Epithelial cell of proximal tubule (primary cell): ENCODE measurements at places on chromosomes 3 and 15. TPM values are rescaled to one million over a fixed set of nuclear protein-coding genes. Genes with fewer than 3 reads are reported as not detected.

RAB5A gene
- 46.0 and 48.8 TPM in 2 replicates for total RNA-seq

RTP3 gene
- not detected in 2 replicates for total RNA-seq

TERC gene
- total RNA-seq = 196 and 307 TPM in 2 replicates

AGBL1 gene
- total RNA-seq = not detected in 2 replicates

FAM3D gene
- not detected in 2 replicates for total RNA-seq

CAND2 gene
- total RNA-seq = 5.9 and 6.1 TPM in 2 replicates

SNURF gene
- 0.63 and 4.6 TPM in 2 replicates for total RNA-seq

NUSAP1 gene
- total RNA-seq = 113 and 124 TPM in 2 replicates

AP3S2 gene
- total RNA-seq = 22.7 and 30.5 TPM in 2 replicates

POPDC2 gene
- 0.06 and 0.51 TPM in 2 replicates for total RNA-seq

PXK gene
- total RNA-seq = 10.1 and 12.4 TPM in 2 replicates

PIGZ gene
- 0.36 and 0.63 TPM in 2 replicates for total RNA-seq

FBLN2 gene
- total RNA-seq = 0.94 and 1.1 TPM in 2 replicates

CCRL2 gene
- not detected in 2 replicates for total RNA-seq

DNA sequence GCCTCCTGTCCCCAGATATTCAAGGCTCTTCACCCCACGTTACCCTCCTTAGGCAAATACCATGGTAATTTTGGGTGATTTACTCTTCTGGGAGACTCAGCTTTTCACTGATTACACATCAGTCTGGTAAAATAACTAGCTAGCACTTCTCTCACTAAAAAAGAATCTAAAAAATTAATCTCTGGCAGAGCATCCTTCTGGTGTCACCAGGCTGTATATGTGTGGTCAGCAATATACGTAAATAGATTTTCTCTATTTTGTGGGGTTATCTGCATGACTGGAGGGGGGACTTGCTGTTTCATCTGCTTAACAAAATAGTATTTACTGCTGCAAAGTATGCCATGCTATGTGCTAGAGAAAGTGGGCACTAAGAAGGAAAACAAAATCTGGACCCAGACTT is 45.1 kb downstream of the LRRC28 start:
- DNase-seq = no peak

- no peak for DNase-seq
These were observed 666.7 kb upstream of the CADM2 start for GRCh38 chr3:84292128-84292527.

DNA sequence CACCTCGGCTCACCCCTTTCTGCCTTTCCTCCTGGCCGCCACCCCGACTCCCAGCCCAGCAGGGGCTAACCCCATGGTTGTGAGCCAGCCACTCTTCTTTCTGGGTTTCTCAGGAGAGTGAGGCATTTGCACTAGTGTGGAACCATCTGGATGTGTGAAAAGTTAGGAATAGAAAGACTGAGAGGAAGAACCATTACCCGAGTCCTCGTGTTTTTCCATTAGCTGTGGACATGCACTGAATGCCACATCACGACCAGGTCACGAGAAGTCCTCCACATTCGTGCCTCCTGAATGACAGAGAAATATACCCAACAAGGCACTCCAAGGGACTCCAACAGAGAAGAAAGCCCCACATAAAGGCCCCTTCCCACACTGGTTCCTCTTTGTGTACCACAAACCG is 18.0 kb upstream of the RAD18 start:
- no peak for DNase-seq

DNA sequence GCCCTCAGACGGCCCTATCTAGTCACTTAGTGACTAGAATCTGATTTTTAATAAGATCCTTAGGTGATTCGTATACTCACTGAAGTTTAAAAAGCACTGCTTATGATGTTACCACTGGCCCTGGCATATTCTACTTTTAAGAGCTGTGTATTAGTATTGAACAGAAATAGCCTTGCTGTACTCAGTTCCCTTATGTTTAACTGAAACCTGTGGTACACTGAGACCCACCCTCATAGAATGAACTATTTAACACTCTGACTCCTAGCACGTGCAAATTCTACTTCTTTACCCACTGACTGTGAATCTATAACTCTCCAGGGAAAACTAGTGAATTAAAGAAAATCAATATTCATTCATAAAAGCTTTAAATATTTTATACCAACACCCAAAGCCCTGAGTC is 108.9 kb downstream of the CCNL1 start:
- DNase-seq = no peak

- DNase-seq = no peak
These were observed 224.0 kb downstream of the CHL1 start for GRCh38 chr3:420584-420983.

- no peak for DNase-seq
These were observed 12.6 kb downstream of the TM6SF1 start for GRCh38 chr15:83119968-83120581.

DNA sequence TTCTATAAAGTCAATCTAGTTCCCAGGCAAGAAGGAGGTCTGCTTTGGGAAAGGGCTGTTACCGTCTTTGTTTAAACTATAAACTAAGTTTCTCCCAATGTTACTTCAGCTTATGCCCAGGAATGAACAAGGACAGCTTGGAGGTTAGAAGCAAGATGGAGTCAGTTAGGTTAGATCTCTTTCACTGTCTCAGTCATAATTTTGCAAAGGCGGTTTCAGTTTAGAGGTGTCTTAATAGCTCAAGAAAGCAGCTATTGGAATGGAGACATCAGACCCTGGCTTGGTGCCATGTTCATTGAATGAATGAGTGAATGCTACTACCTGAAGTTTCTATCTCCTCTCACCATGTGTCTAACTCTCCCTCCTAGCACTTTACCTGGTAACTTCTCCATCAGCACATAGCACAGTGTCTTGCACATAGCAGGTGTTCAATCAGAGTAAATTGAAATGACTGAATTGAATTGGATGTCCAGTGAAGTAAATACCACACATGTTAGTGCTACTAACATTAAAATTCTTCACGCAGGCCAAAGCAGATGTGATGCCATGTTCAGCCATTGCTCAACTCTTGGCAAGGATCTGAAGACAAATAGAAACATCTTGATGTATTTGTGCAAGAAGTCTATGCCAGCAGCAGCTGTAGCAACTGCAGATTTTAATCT is 28.2 kb downstream of the CLEC3B start:
- DNase-seq = peak; percentile 49

DNA sequence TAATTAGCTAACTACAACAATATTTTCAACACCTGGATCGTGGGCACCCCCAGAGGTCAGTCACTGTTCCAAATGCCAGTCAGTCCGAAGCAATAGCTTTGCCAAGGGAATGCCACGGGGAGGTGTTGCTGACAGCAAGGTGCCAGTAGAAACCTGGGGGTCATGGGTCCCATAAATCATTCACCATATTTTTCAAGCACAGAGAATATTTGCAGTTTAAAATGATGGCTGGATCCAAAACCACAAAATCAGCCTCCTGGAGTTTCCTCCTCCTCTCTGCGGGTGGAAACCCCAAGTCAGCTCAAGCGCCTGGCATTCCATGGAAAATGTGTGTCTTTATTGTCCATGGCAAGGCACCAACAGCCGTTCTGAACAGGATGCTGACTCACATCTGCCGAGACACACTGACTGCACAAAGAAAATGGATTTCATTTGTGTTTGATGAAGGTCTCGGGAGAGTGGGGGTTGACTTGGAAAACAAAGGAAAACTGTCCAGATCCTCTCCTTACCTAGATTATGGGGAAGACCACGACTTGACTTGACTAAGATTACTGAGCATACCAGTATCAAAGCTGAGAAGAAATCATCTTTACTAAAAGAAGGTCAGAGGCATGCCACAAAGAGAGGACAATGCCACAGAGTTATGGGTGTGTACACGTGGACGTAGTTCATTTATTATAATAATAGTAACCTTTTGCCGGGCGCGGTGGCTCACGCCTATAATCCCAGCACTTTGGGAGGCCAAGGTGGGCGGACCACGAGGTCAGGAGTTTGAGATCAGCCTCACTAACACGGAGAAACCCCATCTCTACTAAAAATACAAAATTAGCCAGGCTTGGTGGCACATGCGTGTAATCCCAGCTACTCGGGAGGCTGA is 26.4 kb downstream of the ANXA2 start:
- DNase-seq = peak; percentile 93

- DNase-seq = no peak
These were observed 1.6 kb downstream of the RFTN1 start for GRCh38 chr3:16511681-16512434.

DNA sequence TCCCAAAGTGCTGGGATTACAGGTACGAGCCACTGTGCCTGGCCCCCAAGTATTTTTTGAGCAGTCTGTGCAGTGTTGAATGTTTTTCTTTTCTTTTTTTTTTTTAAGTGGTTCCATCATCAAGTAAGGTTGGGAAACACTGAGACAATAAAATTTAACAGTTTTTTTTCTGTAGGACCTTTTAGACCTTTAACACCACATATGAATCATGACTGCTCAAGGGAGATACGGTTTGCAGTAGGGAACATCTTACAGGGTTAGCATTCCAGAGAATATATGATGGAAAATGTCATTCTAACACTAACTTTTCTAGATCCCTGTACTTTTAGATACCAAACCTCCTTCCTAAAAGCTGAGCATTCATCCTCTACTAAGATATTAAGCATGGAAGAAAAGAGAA is 41.7 kb downstream of the SNX4 start:
- no peak for DNase-seq

DNA sequence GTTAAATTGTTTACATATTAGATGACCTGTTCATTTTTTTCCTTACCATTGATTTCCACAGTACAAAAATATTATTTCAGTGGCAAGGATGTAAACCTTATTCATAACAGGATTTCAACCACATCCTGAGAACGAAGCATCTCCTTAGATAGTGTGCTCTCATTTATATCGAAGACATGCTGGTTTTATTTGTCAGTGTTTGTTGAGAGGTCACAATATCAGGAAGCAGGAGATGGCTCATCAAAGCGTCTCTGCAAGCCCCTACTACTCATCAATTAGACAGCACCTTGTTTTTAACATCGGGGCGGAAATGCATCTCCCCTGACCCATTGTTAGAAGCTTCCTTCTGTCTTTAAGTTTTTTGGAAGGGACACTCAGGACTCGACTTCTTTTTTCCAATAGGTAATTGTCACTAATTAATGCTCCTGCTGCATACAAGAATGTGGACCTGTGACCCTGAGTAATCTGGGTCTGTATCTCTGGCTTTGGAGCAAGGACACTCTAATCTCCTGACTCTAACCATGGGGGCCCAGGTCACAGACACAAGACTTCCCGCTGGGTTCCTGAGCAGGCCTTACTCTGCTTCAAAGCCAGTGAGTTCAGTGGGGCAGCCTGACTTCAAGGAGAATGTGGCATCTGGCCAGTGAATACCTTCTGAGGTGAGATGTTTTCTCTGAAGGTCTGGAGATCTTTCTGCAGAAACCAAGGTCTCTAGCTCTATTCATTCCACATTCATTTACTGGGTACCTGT is 50.3 kb downstream of the MECOM start:
- DNase-seq = no peak

GRCh38 chr3:152444029-152444641 is 175.4 kb downstream of the MBNL1 start:
- DNase-seq = peak; percentile 23

- no peak for DNase-seq
These were observed 97.1 kb downstream of the SLC25A26 start for GRCh38 chr3:66317750-66318376.

GRCh38 chr3:155704771-155705559 is 39.9 kb downstream of the PLCH1 start:
- DNase-seq = no peak

- DNase-seq = no peak
These were observed 247.6 kb upstream of the SOX2 start for GRCh38 chr3:181464033-181464694.

- no peak for DNase-seq
These were observed 6.8 kb downstream of the LPP start for GRCh38 chr3:188160751-188161150.

GRCh38 chr3:135197246-135197645 is 402.2 kb downstream of the EPHB1 start:
- no peak for DNase-seq

DNA sequence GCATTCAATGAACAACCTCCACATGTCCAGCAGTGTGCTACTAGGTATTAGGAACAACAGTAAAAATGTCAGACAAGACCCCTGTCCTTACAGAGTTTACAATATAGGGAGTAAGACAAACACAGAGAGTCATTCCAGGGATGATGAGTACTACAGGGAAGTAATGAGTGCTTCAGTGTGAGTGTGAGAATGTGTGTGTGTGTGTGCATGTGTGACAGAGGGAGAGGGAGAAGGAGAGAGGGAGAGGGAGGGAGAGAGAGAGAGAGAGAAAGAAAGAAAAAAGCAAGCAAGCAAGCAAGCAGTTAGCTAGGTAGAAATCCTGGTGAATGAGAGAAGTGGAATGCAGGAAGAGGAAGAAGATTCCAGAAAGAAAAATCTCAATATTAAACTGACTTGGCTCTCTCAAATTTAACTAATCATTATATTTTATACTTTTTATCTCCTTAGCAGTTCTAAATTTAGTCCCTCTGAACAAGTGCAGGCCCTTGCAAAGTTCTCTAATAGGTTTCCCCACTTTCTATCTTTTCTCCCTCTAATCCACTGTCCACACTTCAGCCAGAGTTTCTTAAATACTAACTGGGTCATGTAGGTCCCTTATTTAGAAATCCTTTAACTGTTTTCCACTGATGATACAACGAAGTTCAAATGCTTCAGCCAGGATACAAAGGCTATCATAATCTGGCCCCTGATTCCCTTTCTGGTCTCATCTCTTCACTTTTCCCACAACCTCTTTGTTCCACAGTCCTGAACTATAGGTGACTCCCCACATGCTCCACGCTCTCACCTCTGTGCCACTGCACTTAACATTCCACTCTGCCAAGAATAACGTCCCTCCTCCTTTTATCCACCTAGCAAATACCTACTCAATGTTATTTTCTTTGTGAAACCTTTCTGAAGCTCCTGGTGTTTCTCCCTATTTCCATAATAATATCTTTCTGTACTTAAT is 10.3 kb downstream of the DCBLD2 start:
- DNase-seq = no peak

DNA sequence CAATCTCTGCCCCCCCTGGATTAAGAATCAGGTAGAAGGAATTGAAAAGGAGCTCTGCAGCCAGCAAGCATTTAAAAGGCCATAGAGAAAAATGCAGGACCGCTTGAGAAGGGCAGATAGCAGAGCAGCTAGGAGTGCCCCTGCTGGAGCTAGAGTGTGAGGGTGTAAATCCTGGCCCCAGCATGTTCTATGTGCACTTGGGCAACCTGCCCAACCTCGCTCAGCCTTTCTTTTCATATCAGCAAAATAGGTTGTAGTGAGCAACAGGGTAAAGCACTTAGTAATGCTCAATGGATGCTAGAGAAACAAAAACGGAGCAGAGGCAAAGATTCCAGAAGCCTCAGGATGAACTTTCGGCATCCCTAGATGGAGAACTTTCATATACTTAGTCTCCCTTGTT is 25.0 kb upstream of the THBS1 start:
- DNase-seq = no peak

DNA sequence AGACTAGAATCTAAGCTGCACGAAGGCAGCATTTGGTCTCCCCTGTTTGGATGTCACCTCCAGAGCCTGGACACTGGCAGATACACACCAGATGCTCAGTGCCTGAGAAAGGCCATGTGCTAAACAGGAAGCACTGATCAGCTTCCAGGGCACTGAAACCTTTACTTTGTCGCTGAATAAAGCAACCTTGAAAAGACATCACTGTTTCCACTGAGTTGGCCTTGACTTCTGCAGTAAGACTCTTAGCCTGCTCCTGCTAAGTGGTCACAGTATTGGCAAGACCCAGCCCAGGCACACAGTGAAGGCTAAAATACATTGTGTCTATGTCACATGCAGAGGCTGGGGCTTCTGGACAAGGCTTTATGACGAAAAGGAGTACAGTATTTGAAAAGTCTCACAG is 104.3 kb upstream of the ICE2 start:
- no peak for DNase-seq

GRCh38 chr15:100224206-100225185 is 117.3 kb downstream of the ADAMTS17 start:
- DNase-seq = no peak
